ENCODE measurements at places on chromosomes 2 and 18.

- DNase-seq = peak; percentile 53
These were observed 319.8 kb downstream of the RND3 start for GRCh38 chr2:150167711-150168110.

GRCh38 chr18:11002796-11003195 lies 146.6 kb downstream of the PIEZO2 start:
- no peak for DNase-seq

DNA sequence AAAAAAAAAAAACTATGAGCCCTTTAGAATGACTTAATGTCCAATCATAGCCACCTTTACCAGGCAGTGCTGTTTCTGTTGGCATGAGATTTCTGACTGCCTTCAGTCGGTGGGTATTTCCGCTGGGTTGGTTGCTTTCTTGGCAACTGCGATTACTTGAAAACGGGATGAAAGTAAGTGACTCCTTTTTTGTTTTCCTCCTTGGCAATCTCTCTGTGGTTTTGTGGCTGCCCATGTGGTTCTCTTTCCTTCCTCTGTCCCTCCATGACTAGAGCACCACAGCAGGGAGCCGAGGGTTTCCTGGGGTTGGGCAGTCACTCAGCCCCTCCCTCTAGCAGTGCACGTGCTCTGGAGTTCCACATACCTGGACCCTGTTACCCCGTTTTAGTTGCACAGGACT lies 112.1 kb downstream of the KLHL29 start:
- peak; percentile 44 for DNase-seq

GRCh38 chr2:219251656-219252055 lies 1.4 kb upstream of the TUBA4B start:
- DNase-seq = no peak

GRCh38 chr2:236706288-236706687 lies 136.7 kb downstream of the ACKR3 start:
- DNase-seq = no peak

GRCh38 chr2:19651466-19651865 lies 250.3 kb downstream of the TTC32 start:
- DNase-seq = peak; percentile 89

DNA sequence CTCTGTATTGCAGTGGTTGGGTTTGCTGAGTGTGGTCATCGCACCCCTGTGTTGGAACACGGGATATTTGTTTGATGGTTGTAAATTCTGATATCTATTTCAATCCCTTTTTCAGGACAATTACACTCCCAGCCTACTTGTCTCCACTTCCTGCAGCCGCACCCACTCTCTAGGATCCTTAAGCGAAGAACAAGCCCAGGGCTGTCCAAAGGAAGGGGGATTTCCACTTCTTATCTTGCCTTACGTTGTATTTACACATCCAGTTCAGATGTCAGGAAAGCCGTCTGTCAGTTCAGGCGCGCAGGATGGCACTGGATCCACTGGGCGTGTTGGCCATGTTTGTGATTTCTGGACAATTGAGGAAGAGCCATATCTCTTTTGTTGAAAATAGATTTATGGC lies 834.5 kb upstream of the SALL3 start:
- DNase-seq = no peak

GRCh38 chr18:72160510-72161445 lies 383.4 kb downstream of the CBLN2 start:
- DNase-seq = peak; percentile 39

DNA sequence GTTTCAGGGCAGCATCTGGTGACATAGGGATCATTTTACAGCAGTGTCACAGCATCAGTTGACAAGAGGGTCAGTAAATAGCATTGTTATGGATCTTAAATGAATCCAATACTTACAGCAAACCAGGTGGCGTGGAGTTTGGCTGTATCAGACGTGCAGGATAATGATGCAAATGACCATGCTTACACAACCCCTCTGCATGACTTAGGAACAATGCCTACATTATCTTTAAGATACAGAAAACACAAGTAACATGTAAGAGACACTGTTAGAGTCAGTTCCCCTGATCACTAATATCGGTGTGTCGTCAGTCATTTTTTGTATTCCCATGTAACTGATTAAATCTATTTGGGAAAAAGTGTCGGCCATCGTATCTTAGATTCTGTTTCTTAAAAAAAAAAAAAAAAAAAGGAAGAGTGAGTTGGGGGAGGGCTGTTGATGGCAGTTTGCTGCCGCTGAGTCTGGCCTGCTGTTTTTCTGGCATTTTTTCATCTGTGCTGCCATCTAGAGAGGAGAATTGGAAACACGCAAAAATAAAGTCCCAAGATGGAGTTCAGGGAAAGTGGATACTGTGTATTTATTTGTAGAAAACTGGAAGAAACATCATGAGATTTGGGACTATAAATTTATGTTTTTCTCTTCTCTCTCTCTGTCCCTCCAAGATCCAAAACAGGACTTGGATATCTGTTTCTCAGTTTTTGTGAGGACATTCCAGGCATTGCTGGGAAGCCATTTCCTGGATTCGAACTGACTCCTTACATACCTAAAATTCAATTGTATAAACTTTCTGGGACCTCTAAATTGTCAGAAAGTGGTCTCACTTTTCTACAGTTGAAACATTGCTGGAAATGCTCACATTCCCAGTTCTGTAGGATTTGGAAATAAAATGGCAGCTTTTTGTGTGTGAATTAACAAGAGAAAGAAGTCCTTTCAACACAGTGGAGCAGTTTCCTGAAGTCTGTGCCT lies 60.3 kb upstream of the AGPS start:
- DNase-seq = peak; percentile 81

Data from fibroblast of mammary gland (primary cell).